ENCODE measurements at places on chromosomes 3 and 15.

GRCh38 chr3:151751161-151751560 is 17.4 kb downstream of the AADACL2 start:
- DNase-seq, result no peak

GRCh38 chr3:122530164-122530563 is 15.4 kb upstream of the KPNA1 start:
- DNase-seq, result no peak

GRCh38 chr3:154496978-154497377 is 67.0 kb upstream of the GPR149 start:
- DNase-seq, result no peak

GRCh38 chr3:197503652-197504051 is 52.1 kb downstream of the BDH1 start:
- DNase-seq, result no peak

- DNase-seq, result no peak
These were observed 64.5 kb downstream of the CORO2B start for GRCh38 chr15:68643216-68643830.

- DNase-seq, result no peak
These were observed 59.7 kb upstream of the SIAH2 start for GRCh38 chr3:150822636-150823035.

- no peak for DNase-seq
These were observed 126.5 kb downstream of the ECT2 start for GRCh38 chr3:172877011-172877410.

GRCh38 chr3:188230962-188231361 is 77.0 kb downstream of the LPP start:
- DNase-seq, result no peak

DNA sequence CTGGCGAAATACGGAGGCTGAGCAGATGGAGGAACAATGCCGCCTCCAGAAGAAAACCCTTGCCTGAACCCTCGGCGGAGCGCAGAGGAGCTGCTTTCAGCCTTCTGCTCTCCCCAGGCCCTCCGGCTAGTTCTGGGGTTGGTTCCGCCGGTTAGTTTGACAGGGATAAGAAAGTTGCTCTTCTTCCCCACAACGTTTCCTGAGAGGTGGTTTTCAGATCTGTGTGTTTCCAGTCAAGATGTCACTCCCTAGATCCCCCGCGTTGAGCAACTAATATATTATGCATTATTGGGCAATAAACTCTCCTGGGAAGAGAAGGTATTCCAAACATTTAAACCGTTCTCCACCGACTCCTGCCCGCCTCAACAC is 551 bp downstream of the NLGN1 start:
- DNase-seq, result no peak

GRCh38 chr3:18237251-18238005 is 187.7 kb downstream of the SATB1 start:
- DNase-seq, result no peak

- no peak for DNase-seq
These were observed 243.1 kb downstream of the TLE3 start for GRCh38 chr15:69854521-69855181.

DNA sequence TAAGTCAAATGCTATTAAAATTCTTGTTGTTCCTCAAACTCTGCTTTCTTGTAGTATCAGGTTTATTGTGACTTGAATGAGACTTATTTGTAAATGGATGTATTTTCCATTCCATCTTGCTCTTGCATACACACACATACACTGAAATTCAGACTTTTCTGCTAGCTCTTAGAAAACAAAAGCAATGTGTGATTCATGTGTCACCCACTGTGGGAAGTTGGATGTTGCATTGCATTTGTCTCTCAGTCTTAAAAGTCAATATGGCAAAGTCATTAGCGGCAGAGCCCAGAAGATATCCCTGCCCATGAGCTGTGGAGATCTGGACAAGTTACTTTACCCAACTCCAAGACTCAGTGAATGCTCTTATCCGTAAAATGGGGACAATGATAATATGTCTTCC is 357.2 kb upstream of the TPRG1 start:
- DNase-seq, result no peak

- DNase-seq, result no peak
These were observed 2.0 kb upstream of the IL16 start for GRCh38 chr15:81194723-81195122.

DNA sequence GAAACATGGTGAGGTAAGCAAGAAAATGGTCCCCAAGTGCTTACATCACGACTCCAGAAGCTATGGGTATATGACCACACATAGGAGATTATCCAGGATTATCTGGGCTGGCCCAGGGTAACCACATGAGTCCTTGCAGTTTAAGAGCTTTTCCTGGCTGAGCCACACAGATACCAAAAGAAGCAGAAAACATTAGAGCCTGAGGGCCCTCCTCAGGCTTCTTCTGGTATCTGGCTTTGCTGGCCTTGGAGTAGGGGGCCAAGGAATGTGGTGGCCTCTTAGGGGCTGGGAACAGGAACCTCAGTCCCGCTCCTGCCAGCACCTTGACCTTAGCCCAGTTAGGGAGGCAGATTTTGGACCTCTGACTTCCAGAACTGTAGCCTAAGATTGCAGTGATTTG is 259.1 kb downstream of the KCNMB2 start:
- DNase-seq, result no peak

DNA sequence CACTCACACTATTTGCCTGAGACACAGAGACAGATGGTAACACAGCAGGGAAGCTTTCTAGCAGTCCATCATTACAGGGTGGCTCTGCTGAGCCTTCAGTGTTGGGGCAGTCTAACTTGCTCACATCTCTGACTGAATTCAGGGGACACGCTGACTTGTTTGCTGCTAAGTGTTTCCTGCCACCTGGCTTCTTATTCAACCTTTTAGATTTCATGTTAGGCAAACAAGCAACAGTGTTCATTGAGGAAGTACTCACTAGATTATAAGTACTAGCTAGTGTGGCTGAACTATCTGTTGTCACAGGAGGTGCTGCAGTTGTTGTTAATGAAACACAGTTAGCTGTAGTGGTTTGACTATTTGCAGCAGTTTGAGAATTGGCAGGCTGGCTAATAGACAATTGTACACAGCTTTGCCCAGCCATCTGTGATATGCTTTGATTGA is 37.3 kb downstream of the USF3 start:
- no peak for DNase-seq

DNA sequence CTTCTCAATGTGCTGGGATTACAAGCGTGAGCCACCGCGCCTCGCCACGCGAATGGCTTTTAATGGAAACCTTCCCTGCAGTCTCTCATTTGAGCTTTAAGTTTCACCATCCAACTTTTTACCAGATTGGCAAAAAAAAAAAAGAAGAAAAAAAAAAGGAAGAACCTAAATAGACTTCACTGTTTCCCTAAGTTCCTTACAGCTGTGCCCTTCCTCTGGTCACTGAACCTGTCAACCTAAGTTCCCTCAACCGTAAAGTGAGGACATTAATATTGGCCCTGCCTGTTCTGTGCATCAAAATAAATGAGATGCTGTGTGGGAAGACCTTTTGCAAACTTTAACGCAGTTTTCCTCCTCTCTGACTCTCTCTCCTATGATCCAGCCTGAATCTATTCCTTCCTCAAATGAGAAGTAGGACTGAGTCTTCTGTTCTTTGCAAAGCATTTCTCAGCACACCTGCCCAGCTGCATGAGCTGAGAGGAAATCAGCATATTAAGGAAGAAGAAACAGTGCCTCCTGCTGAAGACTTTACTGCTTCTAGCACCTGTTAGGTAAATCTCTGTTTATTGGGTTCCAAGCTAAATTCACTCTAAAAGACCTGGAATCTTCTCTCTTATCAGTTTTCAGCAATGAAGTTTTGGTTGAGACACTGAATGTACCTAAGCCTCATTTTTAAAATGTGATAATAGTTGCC is 99.6 kb upstream of the ETV5 start:
- no peak for DNase-seq

GRCh38 chr3:195565716-195566115 is 18.0 kb downstream of the APOD start:
- no peak for DNase-seq

DNA sequence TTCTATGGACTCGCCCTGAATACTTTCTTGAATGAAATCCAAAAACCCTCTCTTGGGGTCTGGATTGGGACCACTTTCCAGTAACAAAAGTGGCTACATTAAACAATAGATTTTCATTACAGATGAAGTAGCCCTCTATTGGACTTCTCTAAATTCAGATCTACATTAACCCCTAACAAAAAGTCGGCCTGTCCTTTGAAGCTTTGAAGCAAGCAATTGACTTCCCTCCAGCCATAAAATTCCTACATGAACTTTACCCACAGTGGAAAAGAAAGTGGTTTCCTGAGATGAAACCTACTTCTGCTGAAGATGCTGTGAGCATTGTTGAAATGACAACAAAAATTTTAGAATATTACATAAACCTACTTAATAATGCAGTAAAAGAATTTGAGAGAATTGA is 967.1 kb upstream of the ROBO1 start:
- DNase-seq, result no peak

- DNase-seq, result no peak
These were observed 379.9 kb upstream of the RASGRP1 start for GRCh38 chr15:38944536-38944935.

- no peak for DNase-seq
These were observed 95.3 kb downstream of the CHRNA7 start for GRCh38 chr15:32125595-32125994.

GRCh38 chr3:156516961-156517360 is 38.0 kb downstream of the SSR3 start:
- no peak for DNase-seq

- no peak for DNase-seq
These were observed 90.2 kb downstream of the CHSY1 start for GRCh38 chr15:101161656-101162055.

DNA sequence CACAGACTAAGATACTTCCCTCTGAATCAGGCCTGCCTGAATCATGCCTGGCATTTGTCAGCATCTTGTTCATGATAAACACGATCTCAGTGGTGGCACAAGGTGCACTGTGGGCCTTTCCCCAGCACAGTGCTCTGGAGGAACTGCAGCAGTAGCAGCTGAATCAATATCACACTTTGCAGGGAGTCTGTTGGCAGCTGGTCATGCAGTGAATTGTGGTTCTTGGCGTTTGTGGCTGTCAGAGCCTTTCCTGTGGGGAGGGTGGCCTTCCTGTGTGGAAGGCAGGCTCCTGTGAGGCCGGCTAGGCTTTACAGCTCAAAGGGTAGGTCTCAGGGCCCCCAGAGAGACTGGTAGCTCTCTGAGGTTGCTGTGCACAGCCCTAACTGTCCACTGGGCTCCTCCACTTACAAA is 54.4 kb upstream of the TLE3 start:
- no peak for DNase-seq
